Foreskin keratinocyte (primary cell): ENCODE measurements at places on chromosomes 2 and 18. TPM values are rescaled to one million over a fixed set of nuclear protein-coding genes. Genes with fewer than 3 reads are reported as not detected.

DNA sequence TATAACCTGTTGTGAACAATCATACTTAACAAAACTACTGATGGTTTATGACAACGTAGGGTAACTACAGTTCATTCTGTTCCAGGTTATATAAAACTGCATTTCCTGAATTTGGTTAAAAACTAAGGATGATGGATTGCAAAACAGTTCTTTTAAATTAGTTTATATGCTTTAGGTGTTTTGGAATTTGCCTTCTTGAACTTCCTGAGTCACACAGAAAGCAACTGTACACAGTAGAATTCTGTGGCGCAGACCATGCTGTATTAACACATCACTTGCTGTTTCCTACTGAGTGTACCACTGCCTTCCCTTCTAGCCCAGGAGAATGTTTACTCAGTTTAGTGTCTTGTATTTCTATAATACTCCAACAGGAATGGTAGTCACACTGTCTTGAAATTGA lies 19.4 kb downstream of the ITGB1BP1 start:
- DNase-seq, result no peak

- no peak for DNase-seq
Measured at GRCh38 chr2:217033186-217033585, 173.3 kb upstream of the TNP1 start.

GRCh38 chr18:57443702-57444101 lies 8.5 kb downstream of the ONECUT2 start:
- no peak for DNase-seq

GRCh38 chr2:121063471-121063870 lies 221.5 kb downstream of the TFCP2L1 start:
- no peak for DNase-seq

DNA sequence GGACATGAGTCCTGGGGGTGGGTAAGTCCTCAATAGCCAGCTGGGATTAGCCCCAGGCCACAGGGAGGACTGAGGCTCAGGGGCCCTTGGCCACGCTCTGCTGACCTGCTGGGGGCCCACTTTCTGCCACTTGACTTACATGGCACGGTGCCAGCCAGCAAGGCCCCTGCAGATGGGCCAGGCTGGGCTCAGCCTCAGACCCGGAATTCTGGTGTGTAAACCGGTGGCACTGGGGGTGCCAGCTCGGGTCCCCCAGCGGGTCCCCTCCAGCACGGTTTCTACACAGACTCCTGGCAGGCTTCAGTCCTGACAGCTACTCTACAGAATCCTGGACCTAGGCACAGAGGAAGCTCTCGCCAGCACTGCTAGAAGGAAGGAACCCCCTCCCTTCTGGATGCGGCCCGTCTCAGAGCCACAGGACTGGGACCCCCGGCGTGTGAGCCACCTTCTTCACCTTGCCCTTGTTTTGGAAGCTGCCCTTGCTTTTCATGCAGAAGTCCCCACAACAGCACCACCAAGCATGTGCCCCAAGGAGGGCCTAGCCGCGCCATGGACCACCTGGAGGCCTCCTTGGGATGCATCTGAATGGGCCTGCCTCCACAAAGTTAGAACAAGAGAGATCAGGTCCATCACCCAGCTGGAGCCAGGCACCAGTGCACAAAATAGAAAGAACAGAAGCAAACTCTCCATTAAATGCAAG lies 8.0 kb downstream of the HDAC4 start:
- no peak for DNase-seq

DNA sequence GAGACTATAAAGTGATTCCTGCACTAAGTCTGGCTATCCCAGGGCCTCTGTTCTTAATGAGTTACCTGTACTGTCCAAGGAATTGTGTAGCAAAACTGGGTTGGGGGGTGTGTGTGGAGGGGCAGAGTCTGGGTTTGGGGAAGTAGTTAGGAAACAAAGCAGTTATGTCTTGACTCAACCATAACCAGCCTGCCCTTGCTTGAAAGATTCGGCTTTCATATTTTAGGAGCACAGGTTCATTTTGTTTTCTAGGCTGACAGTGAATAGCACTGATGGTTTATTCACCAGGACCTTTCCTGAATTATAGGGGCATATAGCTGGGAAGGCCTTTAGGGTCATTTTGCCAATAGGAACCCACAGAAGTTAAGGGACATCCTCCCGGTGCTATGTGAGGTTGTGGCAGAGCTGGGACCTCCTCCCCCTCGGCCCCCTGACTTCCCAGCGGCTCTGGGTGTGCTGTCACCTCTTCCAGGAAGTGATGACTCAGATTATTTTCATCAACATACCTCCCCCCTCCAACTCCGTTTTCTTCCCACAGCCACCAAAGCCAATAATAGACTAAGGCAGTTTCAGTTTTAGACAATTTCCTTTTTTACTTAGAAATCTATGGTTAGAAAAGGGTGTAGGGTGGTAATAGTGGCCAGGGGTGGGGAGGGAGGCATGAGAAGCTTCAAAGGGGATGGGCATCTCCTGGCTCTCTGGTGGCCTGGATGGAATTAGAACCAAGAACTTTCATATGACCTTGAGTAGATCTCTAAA lies 44.8 kb downstream of the SETBP1 start:
- DNase-seq, result no peak

- no peak for DNase-seq
Measured at GRCh38 chr2:210540471-210540870, 15.9 kb upstream of the CPS1 start.

DNA sequence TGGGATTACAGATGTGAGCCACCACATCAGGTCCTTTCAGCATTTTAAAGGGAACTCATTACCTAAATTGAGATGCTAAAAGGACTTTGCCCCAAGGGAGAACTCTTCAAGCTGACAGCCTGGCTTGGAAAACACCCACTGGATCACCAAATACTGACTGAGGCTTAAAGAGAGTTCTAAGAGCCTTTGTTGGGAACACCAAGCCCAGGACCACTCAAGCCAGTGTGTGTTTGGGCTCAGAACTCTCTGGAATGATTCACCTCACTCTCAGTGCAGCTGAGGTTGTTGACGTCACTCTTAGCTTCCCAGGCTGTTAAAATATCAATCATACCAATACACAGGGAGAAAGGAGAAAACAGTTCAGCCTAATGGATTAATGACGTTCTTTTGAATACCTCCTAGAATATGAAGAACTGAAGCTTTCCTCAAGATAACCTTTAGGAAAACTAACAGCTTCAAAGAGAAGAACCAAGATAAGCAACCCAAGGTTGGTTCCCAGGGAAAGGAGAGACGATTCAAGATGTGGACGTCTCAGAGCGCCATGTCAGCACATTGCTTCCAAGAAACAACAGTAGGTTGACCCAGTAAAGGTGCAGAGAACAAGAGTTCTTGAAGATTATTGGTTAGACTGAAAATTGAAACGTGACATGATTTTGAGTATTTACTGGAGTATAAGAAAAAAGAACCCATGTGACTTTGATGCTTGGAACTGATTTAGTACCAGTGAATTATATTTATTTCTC lies 48.0 kb upstream of the MGAT4A start:
- DNase-seq, result no peak

DNA sequence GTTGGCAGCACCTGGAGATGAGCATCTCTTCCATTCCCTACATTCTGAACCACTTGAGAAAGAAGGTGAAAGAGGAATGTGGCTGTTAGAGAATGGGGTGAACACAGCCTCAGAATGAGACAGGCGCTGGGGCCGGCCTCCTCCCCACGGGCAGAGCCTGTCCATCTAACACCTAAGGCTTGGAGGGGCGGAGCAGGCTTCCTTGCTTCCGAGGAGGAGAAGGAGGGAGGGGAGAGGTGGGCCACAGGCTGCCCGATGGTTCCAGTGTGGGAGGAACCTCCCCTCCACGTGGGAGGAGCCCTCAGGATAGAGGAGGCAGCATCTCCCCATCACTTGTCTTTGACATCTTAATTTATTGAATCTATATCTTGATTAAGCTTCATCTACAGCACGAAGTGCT lies 68.6 kb downstream of the CIB4 start:
- no peak for DNase-seq

- DNase-seq, result no peak
Measured at GRCh38 chr2:218186876-218187275, 20.1 kb upstream of the CXCR1 start.

DNA sequence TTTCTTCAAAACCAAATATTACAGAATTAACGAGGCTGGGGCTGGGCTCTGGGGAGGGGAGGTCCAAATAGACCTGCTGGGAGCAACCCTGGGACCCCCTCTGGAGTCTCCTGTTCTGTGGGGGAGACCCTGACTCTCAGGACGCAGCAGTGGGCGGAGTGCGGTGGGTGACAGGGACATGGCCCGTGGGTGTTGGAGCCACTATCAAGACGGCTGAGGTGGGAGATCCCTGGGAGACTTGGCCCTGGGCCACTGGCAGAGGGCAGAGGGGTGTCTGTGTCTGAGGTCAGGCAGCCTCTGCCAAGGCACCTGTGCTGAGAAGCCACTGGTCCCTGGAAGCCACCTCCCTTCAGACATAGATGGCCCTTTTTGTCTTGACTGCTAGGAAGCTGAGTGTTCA lies 79.5 kb upstream of the CTDP1 start:
- no peak for DNase-seq

DNA sequence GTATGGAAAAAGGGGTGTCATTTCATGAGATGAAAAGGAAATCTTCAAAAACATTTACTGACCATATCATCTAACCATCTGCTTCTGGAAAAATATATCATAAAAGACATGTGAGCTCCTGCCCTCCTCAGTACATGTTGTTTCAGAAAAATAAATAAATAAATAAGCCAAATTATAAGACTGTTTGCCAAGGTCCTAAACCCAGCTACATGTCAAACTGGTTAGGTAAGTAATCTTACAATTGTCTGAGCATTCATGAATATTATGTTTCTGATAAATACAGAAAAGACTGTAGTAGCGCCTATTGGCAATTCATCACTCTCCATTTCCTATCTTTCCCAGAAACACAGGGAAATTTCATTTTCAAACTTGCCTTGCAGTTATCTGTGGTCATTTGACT lies 138.9 kb upstream of the SETBP1 start:
- no peak for DNase-seq

DNA sequence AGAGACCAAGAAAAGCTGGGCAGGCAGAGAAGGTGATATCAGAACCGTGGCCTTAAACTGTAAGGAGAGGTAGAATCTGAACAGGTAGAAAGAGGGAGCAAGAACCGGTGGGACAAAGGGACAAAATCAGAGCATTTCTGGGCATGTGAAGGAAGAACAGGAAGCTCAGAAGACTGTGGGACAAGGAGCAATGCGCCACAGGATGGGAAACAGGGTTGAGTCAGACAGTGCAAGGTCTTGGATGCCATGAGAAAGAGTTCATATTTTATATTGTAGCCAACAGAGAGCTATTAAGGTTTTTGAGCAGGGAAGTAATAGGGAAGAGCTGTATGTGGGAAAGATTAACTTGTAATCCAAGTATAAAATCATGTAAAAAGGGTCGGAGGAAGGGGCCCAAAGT lies 106.4 kb upstream of the UGP2 start:
- DNase-seq, result no peak

DNA sequence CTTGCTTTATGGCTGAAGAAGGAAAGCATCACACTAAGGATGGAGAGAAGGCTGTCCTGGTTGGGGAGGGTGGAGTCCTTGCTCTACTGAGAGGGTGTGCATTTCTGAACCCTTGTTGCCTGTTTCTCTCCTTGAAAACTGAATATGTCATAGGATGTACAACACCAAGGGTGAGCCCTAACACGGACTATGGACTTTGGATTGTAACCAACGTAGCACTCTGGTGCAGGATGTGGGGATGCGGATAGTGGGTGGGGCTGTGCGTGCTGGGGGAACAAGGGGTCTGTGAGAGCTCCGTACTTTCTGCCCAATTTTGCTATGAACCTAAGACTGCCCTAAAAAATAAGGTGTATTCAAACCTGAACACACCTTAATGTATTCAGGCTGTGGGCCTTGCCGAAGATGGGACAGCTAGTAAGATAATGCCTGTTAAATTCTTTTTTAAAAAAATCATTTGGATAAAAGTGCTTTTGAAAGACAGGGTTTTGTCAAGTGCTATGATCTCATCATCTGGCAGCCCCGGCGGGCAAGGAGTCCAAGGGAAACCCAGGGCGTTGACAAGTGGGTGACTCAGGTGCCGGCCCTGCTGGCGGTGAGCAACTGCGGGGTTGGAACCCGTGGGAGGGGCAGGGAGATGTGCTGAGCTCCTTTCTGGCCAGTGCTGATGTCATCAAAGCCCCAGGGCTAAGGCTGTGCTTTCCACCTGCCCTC lies 54.0 kb downstream of the GATA6 start:
- peak; percentile 93 for DNase-seq

DNA sequence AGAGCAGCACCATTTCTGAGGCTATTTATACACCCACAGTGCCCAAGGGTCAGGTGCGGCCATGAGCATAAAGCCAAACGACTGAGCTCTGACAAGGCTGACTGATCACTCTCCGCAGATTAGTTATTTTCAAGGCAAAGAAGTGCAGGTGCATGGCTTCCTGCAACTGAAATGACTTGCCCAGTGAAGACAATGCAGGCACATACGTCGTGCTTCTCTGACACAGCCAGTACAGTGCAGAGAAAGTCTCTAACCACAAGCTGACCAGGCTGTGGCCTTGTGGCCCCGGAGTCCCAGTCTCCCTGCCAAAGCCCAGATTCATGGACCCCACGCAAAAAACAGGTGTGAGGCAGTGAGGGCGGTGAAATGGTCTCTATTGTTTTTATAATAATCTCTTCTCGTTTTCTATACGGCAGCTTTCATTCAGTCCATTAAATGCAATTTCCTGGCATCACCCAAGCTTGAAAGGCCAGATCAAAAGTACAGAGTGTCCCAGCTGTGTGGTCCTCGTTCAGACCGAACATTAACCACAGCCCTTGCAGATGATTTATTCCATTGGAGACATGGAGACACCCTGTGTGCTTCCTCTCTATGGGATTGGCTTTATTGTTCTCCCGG lies 447.0 kb upstream of the ID2 start:
- no peak for DNase-seq

- DNase-seq, result no peak
Measured at GRCh38 chr2:117108741-117109267, 705.7 kb upstream of the DDX18 start.

- DNase-seq, result peak; percentile 43
Measured at GRCh38 chr2:173872714-173873113, 92.5 kb downstream of the SP3 start.

- DNase-seq, result peak; percentile 38
Measured at GRCh38 chr2:62112179-62112578, 83.7 kb upstream of the B3GNT2 start.

DNA sequence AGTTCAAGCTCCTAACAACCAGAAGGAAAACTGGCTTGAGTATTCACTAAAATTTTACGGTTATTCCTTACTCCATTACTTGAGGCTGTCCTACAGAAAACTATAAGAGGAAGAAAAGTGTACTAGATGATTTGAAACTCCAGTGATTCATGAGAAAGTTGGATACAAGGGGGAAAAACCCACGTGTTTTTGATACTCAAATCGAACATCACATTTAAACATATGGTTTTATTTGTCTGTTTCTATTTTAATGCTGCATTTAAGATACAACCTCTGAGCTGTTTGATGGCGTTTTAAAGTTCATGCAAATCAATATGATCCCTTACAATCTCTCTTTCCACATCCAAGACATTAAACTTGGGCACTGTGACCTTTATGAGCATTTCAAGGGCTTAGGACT lies 125.1 kb upstream of the LMAN1 start:
- no peak for DNase-seq

M1AP gene
- 2.7 and 3.2 TPM in 2 replicates for total RNA-seq

LIMS4 gene
- 1.0 and 1.6 TPM in 2 replicates for total RNA-seq

SERPINB2 gene
- 129 and 205 TPM in 2 replicates for total RNA-seq

C1QL2 gene
- not detected in 2 replicates for total RNA-seq

HAUS1 gene
- 51.6 and 52.3 TPM in 2 replicates for total RNA-seq

SERPINB3 gene
- total RNA-seq, result 0.56 and 0.88 TPM in 2 replicates

UPP2 gene
- not detected in 2 replicates for total RNA-seq

FOXD4L1 gene
- total RNA-seq, result 0.03 and 0.11 TPM in 2 replicates

POLR1B gene
- total RNA-seq, result 26.1 and 32.4 TPM in 2 replicates

TYMS gene
- total RNA-seq, result 48.0 and 80.2 TPM in 2 replicates

OSBPL6 gene
- total RNA-seq, result 11.7 and 11.8 TPM in 2 replicates
